ENCODE measurements at places on chromosomes 12 and 14.

DNA sequence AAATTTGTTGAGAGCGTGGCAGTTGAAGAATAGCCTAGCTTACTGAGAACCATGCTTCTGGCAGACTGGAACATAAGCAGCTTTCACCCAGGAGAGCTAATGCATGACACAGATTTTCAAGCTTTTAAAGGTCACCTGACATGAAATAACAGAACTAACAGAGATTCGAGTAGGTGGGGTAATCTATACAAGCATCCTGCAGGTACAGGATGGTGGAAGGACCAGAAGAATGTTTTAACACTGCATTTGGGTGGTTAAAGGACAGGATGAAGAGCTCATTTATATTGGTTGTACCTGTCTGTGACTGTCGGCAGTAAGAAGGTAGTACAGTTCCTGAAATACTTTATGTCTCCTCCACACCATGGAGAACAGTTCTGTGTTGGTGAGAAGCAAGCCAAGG, 8.9 kb downstream of the PELI2 start:
- no peak for DNase-seq

- DNase-seq = no peak
Observed at GRCh38 chr12:62621101-62621638, 154.5 kb downstream of the MON2 start.

DNA sequence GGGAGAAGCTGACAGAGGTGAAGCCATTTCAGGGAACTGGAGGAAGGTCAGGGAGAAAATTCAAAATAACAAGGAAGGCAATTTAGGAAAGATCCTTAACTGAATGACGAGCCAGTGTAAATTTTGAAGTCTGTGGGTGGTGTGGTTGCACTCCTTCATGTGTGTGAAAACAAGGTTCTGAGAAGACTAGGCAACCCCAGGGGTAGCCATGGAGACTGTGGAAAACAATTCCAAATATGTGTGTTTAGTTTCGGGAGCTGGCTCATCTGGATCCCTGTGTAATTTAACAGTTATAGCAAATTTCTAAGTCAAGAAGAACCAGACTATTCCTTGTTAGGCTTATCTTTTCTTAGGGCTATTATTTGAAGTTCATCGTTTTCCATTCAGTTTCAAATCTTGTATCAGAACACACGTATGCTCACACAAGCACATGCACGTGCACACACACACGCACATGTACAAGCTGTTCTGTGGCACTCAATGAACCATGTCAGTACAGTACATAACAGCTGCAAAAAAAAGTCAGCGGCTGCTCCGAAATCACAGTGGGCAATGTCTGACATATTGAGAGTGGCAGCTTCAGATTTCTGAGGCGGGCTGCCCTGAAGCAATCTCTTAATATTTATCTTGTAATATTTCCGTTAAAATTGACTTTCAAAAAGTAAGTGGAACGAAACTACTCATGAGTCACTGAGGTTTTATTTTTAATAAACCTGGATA, 411.2 kb downstream of the AEBP2 start:
- DNase-seq = no peak

GRCh38 chr12:59041241-59042121, 121.2 kb upstream of the LRIG3 start:
- DNase-seq = no peak

DNA sequence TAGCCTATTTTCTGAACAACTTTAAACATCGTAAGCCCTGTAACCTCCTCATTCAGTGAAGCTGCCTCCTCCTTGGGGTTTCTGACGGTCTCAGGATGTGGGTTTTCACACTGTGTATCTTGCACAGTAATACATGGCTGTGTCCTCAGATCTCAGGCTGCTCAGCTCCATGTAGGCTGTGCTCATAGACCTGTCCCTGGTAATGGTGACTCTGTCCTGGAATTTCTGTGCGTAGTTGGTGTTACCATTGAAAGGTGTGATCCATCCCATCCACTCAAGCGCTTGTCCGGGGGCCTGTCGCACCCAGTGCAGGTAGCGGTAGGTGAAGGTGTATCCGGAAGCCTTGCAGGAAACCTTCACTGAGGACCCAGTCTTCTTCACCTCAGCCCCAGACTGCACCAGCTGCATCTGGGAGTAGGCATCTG, 980.5 kb downstream of the TMEM121 start:
- DNase-seq = no peak

DNA sequence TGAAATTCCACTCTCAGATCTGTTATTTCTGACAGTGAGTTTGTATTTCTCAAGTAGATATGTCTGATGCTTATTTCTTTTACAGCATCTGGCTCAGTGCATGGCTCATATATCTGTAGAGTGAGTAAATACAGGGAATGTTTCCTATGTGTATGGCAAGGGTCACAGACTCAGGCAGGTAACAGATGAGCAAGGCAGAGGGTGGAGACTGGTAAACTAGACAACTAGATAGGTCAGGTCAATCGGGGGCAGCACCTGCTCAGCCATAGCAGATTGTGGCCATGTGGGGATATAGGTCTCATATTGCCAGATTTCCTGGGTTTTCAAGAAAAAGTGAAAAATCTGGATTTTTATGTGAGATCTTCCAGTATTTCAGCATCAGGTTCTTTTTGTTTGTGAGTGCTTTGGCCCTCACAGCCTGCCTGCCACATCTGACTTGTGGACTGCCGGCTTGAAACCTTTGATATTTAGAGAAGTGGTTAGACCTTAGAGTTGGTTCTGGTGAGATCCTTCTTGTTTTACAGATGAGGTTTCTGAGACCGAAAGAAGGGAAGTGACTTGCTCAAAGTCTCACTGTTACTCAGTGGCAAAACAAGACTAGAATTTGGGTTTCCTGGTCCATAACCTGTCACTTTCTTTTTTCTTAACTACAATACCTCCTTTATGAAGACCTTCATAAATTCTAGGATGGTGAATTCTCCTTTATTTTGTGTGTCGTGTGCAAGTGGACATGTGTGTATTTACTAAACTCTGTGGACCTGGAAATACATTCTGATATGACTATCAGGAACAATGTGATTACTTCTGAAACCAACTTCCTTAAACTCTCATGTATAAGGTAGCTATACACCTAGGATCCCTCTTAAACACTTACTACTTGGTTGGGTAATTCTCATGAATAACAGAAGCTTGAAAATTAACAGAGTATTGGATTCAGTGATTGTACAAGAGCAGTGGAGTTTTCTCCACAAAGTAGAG, 34.4 kb downstream of the PROX2 start:
- peak; percentile 76 for DNase-seq

GRCh38 chr12:65937161-65937641, 112.9 kb downstream of the HMGA2 start:
- no peak for DNase-seq

- no peak for DNase-seq
Observed at GRCh38 chr14:60975551-60975950, 5.3 kb downstream of the TRMT5 start.

GRCh38 chr12:44100264-44100663, 264.4 kb downstream of the TMEM117 start:
- DNase-seq = no peak

DNA sequence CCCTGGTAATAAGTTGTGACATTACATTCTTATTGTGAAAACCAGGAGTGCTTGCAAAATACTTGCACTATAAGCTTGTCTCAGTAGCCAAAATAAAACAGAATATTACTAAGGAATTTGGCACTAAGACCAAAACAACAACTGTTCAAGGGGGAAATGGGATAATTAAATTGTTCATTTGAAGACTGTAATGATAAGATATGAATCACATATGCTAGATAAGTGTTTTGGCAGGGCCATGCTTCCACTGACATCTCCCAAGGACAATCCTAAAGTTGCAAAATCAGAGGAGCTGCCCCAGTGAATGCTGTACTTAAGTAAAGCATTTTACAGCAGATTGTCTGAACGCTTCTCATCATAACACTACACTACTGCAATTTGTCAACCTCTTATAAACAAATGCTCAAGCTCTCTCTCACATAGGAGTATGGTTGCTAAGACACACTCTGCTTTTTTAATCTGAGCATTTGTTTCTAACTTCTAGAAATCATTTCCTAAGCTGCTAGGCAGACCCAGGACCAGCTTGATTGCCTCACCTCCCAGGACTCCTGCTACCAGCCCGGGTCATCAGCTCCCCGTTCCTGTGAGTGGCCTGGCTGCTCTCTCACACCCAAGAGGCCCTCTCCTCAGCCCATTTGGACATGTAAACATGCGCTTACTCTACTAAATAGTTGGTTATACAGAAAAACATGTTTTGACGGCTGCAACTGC, 191.5 kb downstream of the PAX9 start:
- DNase-seq = no peak

- DNase-seq = no peak
Observed at GRCh38 chr12:46208370-46208769, 60.5 kb downstream of the SLC38A1 start.

GRCh38 chr12:51183816-51184215, 10.9 kb upstream of the TFCP2 start:
- DNase-seq = no peak

- DNase-seq = no peak
Observed at GRCh38 chr12:12016284-12017100, 54.2 kb upstream of the BCL2L14 start.

GRCh38 chr14:54025661-54026060, 69.0 kb upstream of the BMP4 start:
- no peak for DNase-seq

GRCh38 chr12:6730169-6730568, 6.3 kb downstream of the COPS7A start:
- DNase-seq = no peak

- peak; percentile 42 for DNase-seq
Observed at GRCh38 chr14:103522649-103523574, at the start of gene CKB. Gene CKB (minus strand): TSS chr14:103522830. CDS start chr14:103522493, 337 bp downstream.

GRCh38 chr12:127182018-127182417, 1085.0 kb upstream of the TMEM132C start:
- DNase-seq = no peak

DNA sequence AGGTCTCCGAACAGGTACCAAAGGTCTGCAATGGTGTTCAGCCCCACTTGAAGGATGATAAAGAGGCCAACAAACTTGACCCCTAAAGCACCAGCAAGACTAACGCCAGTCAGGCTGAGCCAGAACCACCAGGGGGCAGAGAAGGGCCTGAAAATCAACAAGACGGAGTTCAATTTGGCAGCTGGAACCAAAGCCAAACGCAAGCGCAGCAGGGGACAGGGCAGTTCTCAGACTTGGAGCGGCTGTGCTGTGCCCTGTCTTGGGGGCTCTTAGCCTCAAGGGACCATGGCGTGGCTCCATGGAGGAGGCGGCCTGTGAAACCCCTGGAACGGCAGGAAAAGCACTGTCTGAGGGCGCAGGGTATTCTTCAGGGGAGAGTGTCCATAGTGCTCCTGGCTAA, 19.6 kb downstream of the POMT2 start:
- peak; percentile 75 for DNase-seq

- no peak for DNase-seq
Observed at GRCh38 chr12:5633106-5633505, 201.2 kb downstream of the NTF3 start.

- no peak for DNase-seq
Observed at GRCh38 chr14:98754343-98755020, 517.5 kb downstream of the BCL11B start.

GRCh38 chr12:12837025-12837812, 24.1 kb downstream of the DDX47 start:
- DNase-seq = peak; percentile 8

DNA sequence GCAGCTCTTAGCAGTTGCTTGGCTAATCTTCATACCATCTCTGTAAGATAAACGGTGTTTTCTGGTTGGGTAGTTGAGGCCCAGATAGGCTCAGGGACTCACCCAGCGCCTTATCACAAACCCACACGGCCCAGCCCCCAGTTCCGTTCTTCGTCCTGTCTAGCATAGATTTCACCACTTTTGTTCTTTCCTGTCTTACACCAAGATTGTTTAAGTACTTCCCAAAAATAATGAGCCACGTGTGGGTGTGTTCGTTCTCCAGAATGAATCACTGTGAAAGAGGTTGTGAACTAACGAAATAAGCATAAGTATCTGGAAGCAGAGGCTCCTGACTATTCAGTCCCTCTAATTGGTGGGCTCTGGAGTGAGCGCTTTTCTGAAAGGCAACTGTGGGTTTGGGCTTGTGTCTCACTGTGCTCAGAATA, 21.4 kb downstream of the ACVR1B start:
- DNase-seq = peak; percentile 98

DNA sequence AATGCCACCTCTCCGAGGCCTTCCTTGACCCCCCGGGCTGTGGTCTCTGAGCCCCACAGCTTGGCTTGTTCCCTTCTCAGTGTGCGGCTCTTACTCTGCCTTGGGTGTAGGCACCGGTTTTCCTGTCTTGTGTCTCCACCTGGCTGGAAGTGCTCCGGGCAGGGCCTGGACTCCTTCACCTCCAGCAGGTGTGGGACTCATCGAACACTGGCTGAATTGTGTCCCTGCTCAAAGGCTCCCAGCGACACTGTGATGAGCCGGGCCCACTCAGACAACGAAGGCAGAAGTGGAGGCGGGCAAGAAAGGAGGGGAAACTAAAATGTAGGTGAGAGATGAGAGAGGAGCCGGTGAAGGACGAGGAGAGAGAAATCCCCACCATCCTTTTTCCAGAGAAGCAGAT, 18.0 kb downstream of the TMEM63C start:
- no peak for DNase-seq

DNA sequence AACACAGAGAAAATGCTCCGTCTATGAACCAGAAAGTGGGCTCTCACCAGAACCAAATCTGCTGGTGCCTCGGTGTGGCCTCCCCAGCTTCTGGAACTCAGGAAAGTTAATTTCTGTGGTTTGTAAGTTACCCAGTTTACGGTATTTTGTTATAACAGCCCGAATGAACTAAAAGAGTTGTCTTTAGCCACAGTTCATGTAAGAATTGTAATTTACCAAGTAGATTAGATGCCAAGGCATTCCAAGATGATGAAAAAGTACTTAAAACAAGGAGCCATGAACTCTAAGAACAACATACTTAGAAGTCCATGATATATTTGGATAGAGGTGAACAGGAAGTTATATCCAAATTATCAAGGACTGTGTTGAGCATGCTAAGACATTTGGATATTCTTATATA, 259.9 kb upstream of the GARIN6 start:
- DNase-seq = no peak

GRCh38 chr12:59086126-59086525, 165.8 kb upstream of the LRIG3 start:
- no peak for DNase-seq

DNA sequence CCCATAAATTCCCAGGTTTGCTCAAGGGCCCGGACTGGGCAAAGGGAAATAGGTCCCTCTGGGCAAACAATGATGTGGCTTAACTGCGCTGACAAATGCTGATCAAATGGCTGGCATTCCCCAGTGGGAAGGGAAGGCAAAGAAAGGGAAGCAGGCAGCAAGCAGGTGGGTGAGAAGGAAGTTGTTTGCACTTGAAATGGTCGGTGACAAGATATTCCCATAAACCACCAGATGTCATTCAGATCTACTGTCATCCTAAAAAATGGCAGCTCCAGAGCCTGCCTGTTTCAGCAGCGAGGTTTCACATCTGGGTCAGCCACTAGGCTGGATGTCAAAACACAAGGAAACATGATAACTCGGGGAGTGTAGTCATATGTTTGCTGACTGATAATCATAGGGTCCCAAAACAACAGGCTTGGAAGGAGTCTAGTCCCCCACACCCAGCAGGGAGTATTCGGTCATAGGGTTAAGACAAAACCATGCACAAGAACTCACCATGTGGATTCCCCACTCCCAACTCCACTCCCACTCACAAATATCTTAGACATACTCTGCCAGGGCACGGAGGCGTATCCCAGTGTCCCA, 37.9 kb upstream of the MDM1 start:
- DNase-seq = peak; percentile 84

- DNase-seq = no peak
Observed at GRCh38 chr12:21751517-21751916, 23.0 kb downstream of the KCNJ8 start.

- DNase-seq = peak; percentile 58
Observed at GRCh38 chr14:20857630-20858261, 33.4 kb upstream of the RNASE3 start.

- peak; percentile 49 for DNase-seq
Observed at GRCh38 chr12:132445884-132446632, 43.9 kb upstream of the FBRSL1 start.
